ENCODE measurements at places on chromosomes 4 and X.
A peak's percentile ranks its signal among the peaks of the same experiment; 100 is the strongest.

- DNase-seq: peak; percentile 56
Observed at GRCh38 chr4:82372517-82373485, 990 bp downstream of the HNRNPD start.

DNA sequence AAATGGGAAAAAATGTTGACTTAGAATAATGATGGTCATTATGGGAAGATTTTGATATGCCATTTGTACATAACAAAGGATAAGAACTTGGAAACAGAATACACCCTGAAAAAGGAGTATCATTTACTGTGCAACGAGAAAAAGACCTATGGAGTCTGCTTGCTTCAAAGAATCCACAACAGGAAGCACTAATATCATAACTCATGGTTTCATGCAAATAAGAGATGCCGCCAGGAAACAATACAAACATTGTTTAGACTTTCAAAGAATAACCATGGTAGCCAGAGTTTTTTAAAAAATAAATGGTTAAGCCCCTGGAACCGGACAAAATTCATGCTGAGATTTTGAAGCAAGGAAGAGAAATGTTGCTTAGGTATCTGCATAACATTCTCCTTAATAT is 139.9 kb upstream of the ETNPPL start:
- no peak for DNase-seq

- no peak for DNase-seq
Observed at GRCh38 chrX:91039777-91040176, 394.9 kb upstream of the PABPC5 start.

- no peak for DNase-seq
Observed at GRCh38 chr4:21605006-21605405, 343.6 kb downstream of the KCNIP4 start.

DNA sequence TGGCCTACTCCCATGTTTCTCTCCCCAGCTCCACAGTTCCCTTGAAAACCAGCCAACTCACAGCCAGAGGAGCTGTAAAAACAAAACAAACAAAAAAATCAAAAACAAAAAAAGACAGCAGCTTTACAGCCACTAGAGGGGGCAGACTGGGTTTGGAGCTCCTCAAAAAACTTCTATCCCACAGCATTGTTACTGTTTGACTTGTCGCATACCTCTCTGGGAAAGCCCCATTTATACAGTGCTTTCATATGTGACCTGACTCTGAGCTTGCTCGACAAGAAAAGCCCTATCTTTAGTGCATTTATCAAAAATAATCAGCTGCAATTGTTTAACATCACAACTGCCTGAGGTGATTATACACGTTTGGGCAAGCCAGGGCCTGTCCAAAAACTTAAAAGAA is 21.6 kb downstream of the TSPAN6 start:
- DNase-seq: peak; percentile 56

- DNase-seq: no peak
Observed at GRCh38 chr4:107500551-107500950, 219.5 kb downstream of the PAPSS1 start.

- DNase-seq: no peak
Observed at GRCh38 chr4:118344801-118345200, 8.0 kb downstream of the PRSS12 start.
